Neural crest cell (in vitro differentiated cells): ENCODE measurements at places on chromosomes 4 and X. TPM values are rescaled to one million over a fixed set of nuclear protein-coding genes. Genes with fewer than 3 reads are reported as not detected.
A peak's percentile ranks its signal among the peaks of the same experiment; 100 is the strongest.

- no peaks in the 10 kb centered on the region for H3K27me3 ChIP-seq
- H3K36me3 ChIP-seq = no peaks in the 10 kb centered on the region
- peaks cover 28% of the 10 kb centered on the region for H3K4me1 ChIP-seq
- H3K4me3 ChIP-seq = no peak overlapping the region
These were observed 266.0 kb downstream of the PTTG2 start for GRCh38 chr4:38226170-38226569.

GRCh38 chr4:2402048-2402842 is 16.2 kb downstream of the ZFYVE28 start:
- H3K27ac ChIP-seq = no peak overlapping the region
- peaks cover 51% of the 10 kb centered on the region for H3K27me3 ChIP-seq
- H3K36me3 ChIP-seq = no peaks in the 10 kb centered on the region
- H3K4me3 ChIP-seq = peak overlapping the region; percentile 62
- peaks cover 19% of the 10 kb centered on the region for H3K4me1 ChIP-seq

DNA sequence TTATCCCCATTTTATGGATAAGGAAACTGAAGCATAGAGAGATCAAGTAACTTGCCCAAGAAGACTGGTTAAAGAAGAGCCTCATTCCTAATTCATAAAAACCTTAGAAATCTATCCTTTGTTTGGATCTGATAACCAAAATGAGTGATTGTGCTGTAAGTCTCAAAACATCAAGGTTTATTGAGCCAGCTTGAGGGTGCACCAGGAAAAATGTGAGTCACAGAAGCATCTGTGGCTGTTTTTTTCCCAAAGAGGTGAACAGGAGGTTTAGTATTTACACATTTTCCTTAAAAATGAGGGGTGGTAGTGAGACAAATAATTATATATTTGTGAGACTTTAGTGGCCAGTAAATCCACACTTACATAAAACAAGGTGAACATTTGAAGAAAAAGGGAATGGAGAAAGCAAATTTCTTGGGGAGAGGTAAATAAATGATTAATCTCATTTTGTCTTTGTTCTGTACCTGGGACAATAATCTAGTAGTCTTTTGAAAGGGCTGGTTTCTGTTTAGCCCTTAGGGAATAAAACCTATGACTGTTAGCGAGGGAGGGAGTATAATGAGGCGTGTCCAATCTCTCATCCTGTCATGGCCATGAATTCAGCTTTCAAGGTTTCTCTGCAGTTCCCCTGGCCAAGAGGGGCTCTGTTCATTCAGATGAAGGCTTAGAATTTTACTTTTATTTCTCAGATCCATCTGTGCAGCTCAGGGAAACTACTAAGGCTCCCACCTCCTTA is 12.2 kb upstream of the FMR1 start:
- H3K27me3 ChIP-seq = no peaks in the 10 kb centered on the region
- no peak overlapping the region for H3K4me3 ChIP-seq
- no peak for DNase-seq
- no peak overlapping the region for H3K27ac ChIP-seq
- H3K36me3 ChIP-seq = peaks cover 3% of the 10 kb centered on the region

NPNT gene
- total RNA-seq = not detected in 2 replicates

- H3K27ac ChIP-seq = peak overlapping the region; percentile 97
- H3K4me1 ChIP-seq = peaks cover 41% of the 10 kb centered on the region
- no peaks in the 10 kb centered on the region for H3K27me3 ChIP-seq
- DNase-seq = peak; percentile 19
These were observed 675 bp downstream of the PRIMPOL start for GRCh38 chr4:184649971-184650855.
